ENCODE measurements at places on chromosomes 1 and 21. TPM values are rescaled to one million over a fixed set of nuclear protein-coding genes. Genes with fewer than 3 reads are reported as not detected.

AK2 gene
- total RNA-seq: 120 TPM

HSD11B1 gene
- 2.1 TPM for total RNA-seq

DNA sequence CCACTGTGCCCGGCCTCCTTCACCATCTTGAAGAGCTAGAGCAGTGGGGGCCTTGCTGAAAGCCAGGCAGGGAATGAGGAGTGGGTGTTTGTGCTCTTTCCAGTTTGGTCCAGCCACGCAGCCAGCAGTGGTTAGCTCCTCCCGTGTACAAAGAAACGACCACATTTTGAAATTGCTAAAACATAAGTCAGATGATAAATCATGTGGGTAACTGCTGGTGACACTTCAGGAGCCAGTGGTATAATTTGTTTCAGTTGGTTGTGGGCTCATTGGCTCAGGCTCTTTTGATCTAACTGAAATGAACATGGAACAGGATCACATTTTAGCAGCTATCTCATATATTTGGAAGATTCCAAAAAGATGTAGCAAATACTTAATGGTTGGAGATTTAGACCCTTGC lies 87.6 kb downstream of the MTR start:
- peaks cover 3% of the 10 kb centered on the region for H3K36me3 ChIP-seq
- H3K4me1 ChIP-seq: no peaks in the 10 kb centered on the region
- H3K27me3 ChIP-seq: no peaks in the 10 kb centered on the region
- H3K4me3 ChIP-seq: no peak overlapping the region

- H3K27ac ChIP-seq: no peak overlapping the region
- no peak overlapping the region for H3K4me3 ChIP-seq
- H3K4me1 ChIP-seq: peaks cover 5% of the 10 kb centered on the region
Measured at GRCh38 chr1:33045246-33045645, 8.6 kb upstream of the AK2 start.

DNA sequence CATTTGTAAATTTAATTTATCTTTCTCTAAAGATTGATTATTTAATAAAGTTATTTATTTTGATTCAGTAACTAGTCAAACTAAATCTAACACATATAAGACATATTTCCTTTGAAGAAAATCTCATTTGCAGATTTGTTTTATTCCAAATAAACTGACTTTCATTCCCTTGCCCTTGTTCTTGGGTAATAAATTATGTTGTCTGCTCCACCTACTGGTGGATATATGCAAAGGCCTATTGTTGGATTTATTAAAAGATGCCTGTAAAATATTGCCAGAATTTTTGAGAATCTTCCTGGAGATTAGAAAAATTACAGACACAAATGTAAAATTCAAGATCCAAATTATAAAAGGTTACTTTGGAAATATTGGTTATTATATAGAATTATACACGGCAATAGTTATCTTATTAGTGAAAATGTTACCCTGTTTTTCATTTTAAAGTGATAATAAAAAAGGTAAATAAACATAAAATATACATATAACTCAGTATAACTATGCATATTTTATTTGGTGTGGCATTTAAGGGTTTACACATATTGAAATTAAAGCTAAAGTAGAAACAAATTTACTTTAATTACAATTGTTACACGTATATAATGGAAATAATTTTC lies 116.1 kb downstream of the SPATA17 start:
- no peaks in the 10 kb centered on the region for H3K4me1 ChIP-seq
- H3K27ac ChIP-seq: no peak overlapping the region
- H3K36me3 ChIP-seq: no peaks in the 10 kb centered on the region
- H3K4me3 ChIP-seq: no peak overlapping the region
- no peaks in the 10 kb centered on the region for H3K27me3 ChIP-seq
- peak; percentile 43 for DNase-seq

DNA sequence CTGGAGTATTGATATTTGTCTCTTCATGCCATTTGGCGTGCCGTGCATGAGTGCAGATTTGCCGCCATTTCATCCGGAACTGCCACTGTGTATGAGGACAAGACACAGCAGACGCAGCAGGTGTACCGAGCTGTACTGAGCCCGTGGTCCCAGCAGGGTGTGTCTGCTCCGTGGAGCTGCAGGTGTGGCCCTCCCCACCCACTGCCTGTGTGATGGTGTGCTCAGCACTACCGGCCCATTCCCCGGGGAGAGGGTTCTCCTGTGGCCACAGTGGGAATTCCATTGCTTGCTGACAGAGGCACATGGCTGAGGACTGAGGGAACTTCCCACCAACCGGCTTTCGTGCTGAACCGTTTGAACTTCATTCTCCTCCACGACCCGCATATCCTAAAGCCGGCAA lies 34.3 kb upstream of the COL6A1 start:
- no peaks in the 10 kb centered on the region for H3K27me3 ChIP-seq
- no peaks in the 10 kb centered on the region for H3K36me3 ChIP-seq
- peaks cover 9% of the 10 kb centered on the region for H3K4me1 ChIP-seq
- no peak overlapping the region for H3K4me3 ChIP-seq

- no peaks in the 10 kb centered on the region for H3K4me1 ChIP-seq
- no peak overlapping the region for H3K27ac ChIP-seq
- no peak overlapping the region for H3K4me3 ChIP-seq
- H3K36me3 ChIP-seq: no peaks in the 10 kb centered on the region
- DNase-seq: no peak
Measured at GRCh38 chr1:14421977-14422609, 176.4 kb upstream of the KAZN start.

PDC gene
- total RNA-seq: not detected

All from hepatocyte (in vitro differentiated cells).